ENCODE measurements at places on chromosomes 5 and 9. TPM values are rescaled to one million over a fixed set of nuclear protein-coding genes. Genes with fewer than 3 reads are reported as not detected.

DNA sequence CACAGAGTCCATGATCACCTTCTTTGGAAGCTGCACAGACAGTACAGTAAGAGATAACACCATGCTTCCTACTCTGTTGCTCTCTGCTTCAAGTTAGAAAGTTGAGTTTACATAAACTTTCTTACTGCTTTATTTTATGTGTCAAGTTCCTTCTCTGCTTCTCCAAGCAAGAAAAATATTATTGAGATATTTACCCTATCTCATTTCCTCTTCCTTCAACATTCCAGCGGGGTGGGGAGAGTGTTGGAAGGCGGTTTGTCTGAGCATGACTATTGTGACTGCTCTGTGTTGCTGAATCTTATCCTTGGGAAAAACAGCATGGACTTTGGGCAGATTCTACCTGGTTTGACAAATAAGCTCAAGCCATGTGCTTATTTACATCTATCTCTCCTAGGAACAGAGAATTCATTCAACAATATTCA lies 66.9 kb upstream of the EPB41L4A start:
- DNase-seq: no peak

- no peak for DNase-seq
These were observed 90.7 kb upstream of the FSTL4 start for GRCh38 chr5:133702791-133703770.

DNA sequence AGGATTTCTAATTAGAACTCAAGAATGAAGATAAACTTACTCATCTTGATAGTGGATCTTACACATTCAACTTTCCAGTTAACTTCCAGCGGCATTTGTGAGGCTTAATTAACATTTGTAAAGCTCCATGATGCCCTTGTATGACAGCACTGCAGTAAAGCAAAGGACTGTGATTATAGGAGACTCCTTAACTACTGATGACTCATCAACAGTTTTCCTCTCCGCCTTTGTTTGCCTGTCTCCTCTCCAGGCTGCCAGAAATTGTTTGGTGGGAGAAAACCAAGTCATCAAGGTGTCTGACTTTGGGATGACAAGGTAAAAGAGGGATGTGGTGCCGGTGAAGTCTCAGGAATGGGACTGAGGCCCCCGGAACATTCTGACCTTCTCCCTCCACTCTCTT lies 20.4 kb upstream of the CYFIP2 start:
- DNase-seq: no peak

- DNase-seq: peak; percentile 79
These were observed 21.0 kb downstream of the RUSC2 start for GRCh38 chr9:35510754-35511428.

The PCDHB16 gene
- 16.3 TPM for total RNA-seq

The PRDM9 gene
- total RNA-seq: not detected

The REEP2 gene
- total RNA-seq: 0.21 TPM

The SPATA31A3 gene
- not detected for total RNA-seq
